ENCODE measurements at places on chromosomes 6 and 20. TPM values are rescaled to one million over a fixed set of nuclear protein-coding genes. Genes with fewer than 3 reads are reported as not detected.

GRCh38 chr20:32421290-32421689, 63.2 kb downstream of the ASXL1 start:
- DNase-seq = no peak

DNA sequence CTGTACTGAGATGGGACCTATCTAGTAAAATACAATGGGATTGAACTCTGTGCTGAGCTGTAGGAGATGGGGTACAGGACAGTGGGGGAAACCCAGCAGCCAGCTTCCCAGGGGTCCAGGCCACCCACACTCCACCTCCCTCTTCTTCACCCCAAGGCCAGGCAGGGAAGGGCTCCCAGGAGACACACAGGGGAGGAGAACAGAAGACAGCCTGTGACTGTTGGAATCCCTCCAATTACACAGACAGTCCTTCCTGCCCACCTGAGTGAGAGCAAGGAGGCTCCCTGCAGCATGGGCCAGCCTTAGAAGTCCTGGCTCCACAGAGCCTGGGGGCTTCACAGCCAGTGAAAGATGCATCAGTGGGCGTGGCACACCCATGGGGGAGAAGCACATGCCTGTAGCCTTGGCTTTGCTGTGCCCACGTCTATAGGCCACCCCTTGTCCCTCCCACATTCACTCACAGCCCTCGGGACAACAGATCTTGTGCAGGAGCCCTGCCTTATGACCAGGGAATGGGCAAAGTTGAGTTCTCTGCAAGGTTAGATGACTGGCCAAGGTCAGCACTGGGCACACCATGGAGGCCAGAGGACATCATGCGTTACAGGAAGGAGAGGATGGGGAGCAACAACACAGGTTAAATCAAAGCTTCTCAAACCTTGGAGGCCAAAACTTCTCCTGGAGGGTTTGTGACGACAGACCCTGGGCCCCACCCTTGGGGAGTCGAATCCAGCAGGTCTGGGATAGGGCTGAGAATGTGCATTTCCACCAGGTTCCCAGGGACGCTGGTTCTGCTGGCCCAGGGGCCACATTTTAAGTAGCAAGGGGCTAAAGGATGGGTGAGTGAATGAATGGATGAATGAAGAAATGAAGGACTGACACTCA, 12.3 kb upstream of the CST7 start:
- DNase-seq = no peak

Gene NUP43
- total RNA-seq = 27.9 TPM

Gene MRAP2
- 6.3 TPM for total RNA-seq

DNA sequence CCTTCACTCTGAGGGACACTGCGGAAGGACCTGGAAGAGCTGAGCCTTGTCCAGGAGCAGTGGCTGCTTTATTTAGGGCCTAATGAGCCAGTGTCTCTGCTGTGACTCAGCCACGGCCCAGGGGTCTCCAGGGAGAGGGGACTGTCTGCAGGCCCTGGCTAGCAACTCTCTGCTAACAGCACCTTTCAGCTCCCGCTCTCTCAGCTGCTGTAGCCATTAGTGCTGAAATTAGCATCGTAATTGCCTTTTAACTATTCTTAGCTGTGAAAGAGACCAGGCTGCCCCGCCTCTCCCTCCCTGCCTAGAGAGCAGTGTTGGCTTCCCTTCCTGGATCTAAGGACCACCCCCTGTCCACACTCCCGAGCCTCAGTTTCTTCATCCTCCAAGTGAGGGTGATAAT, 53.1 kb upstream of the SLC32A1 start:
- DNase-seq = no peak

Gene GSTA2
- 0.27 TPM for total RNA-seq

DNA sequence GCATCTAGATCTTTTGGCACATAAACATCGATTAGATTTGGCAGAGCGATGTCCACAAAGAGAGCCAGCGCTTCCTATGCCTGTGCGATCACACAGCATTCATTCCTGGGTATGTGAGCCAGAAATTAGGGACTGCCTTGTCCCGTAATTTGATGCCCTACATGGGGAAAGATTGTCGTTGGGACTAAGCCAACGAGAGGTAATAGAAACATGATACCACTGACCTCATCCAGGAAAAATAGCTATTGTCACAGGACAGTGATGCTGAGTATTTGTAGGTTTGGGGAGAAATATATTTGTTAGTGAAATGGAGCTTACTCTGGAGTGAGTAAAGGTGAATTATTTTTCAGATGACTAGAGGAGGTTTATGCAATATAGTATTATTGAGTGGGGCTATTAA, 154.0 kb downstream of the TSHZ2 start:
- DNase-seq = no peak

Gene SCUBE3
- 0.14 TPM for total RNA-seq

Measured in mucosa of descending colon (tissue), 3 donors.